ENCODE measurements at places on chromosomes 1 and 21. TPM values are rescaled to one million over a fixed set of nuclear protein-coding genes. Genes with fewer than 3 reads are reported as not detected.
A peak's percentile ranks its signal among the peaks of the same experiment; 100 is the strongest.

- DNase-seq: no peak
Observed at GRCh38 chr21:38864964-38865363, 59.2 kb downstream of the ETS2 start.

DNA sequence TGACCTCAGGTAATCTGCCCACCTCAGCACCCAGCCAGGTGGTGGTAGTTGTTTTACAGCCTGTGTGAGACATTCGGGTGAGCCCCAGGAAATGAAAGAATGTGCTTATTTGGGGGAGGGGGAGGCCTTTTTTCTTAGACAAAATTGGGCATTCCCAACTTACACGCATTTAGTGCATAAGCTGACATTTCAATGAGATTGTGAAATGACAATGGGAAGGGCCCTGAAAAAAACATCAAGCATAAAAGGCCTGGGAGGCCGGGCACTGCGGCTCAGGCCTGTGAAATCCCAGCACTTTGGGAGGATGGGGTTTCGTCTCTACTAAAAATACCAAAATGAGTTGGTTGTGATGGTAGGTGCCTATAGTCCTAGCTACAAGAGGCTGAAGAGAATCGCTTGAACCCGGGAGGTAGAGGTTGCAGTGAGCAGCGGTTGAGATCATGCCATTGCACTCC is 5.0 kb downstream of the GAS5 start:
- no peak for DNase-seq

DNA sequence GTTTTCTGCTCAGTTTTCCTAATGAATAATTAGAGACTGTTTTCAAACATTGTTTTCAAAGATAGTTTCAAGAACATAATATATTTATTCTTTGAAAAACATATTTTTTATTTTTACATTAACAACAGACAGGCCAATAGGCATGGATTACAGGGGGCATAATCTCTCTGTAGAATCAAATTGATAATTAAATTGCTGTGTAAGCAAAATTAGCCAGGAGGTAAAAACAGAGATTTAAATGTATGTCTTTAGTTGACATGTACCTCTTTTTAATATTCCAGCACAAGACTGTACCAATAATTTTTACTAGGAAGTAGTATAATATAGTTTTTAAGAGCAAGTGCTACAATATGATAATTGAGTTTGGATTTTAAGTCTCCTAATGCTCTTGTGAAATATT is 1444.5 kb downstream of the BRINP3 start:
- no peak for DNase-seq

DNA sequence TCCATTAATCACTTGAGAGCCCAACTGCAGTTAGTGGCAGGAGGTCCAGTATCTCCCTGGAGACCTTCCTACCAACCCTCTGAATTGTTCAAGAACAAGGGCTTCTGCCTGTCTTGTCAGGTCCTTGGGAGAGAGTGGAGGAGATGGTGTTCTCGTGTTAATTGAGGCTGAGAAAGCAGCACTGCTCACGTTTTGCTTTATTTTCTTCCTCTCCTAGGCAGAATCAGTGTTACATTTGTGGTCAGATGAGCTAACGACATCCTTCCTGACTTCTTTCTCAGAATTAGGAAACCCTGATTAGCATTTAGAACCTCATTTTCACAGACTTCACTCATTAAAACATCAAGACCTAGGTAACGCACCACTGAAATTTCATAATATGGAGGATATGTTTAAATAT is 26.4 kb upstream of the LRIG2 start:
- DNase-seq: no peak

DNA sequence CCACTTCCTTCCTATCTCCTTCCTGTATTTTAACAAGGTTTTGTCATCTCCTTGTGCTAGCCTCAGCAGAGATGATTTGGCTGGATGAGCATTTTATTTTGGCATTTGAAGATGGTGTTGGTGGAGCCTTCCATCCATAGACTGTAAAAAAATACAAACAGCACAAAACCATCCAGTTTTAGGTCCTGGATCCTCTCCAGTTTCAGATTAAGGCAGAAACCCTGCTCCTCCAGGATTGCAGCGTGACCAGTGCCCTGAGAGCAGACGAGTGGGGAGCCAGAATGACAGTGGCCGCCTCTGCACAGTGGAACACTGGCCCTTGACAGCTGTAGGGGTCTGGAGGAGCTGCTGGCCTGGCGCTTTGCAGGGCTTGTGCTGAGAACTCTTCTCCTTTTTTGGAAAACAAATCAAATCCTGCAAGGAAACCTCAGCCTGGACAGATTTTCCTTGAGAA is 72.2 kb upstream of the GADD45A start:
- no peak for DNase-seq

- no peak for DNase-seq
Observed at GRCh38 chr1:10737651-10738050, 58.8 kb downstream of the CASZ1 start.

GRCh38 chr1:232367293-232367692 is 262.6 kb downstream of the SIPA1L2 start:
- DNase-seq: no peak

DNA sequence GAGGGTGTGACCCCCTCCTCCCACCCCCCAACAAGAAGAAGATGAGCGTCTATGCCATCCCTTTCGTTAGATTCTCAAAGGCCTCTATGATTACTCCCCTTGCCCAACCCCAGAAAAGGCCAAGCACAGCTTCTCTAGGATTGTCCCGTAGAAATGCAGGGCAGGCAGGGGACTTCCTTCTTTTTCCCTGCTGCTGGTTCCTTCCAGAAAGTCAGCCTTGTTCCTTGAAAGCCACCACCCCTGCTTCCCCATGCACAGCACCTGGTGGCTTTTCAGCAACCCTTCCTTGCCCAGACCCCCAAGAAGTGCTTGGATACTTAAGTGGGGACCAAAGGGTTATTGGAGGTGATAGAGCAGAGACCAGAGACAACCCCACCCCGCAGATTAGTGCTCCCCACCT is 75.1 kb downstream of the ARHGEF10L start:
- DNase-seq: no peak

GRCh38 chr1:16180291-16180824 is 24.5 kb upstream of the EPHA2 start:
- no peak for DNase-seq

DNA sequence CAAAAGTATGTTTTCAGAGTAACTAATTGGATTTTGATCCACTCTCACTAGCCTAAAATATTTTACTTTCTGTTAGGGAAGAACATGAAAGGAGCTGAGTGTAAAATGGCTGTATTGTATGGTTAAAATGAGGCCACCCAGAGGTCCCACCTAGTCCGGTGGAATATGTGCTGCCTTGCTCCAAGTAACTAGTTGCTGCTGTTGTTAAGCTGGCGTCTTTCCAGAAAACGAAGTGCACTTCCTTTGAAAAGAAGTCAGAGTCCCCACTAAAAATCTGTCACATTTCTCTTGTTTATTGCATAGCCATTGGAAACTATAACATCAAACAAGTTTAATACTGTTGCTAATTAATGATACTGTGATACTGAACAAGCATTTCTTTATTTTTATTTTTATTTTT is 3.2 kb downstream of the SLC25A33 start:
- no peak for DNase-seq

DNA sequence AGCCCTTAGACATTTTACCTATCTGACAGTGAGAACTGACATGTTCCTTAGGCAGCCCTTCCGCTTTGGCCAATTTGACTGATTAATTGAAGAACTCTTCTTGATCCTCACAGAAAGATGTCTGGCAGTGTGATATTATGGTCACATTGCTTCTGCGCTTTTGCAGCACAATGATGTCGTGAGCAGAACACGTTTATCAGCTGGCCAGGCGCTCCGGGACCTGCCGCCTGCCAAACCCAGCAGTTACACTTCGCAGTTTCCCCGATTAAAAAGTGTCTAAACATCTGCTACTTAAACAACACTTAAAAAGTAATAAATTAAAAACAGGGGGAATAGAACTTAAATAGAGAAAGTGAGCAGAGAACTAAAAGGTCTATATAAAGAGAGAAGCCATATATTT is 103.5 kb upstream of the ETS2 start:
- peak; percentile 34 for DNase-seq

- peak; percentile 33 for DNase-seq
Observed at GRCh38 chr1:229863651-229864545, 203.1 kb upstream of the GALNT2 start.

- DNase-seq: no peak
Observed at GRCh38 chr1:222096883-222097282, 355.0 kb upstream of the DUSP10 start.

DNA sequence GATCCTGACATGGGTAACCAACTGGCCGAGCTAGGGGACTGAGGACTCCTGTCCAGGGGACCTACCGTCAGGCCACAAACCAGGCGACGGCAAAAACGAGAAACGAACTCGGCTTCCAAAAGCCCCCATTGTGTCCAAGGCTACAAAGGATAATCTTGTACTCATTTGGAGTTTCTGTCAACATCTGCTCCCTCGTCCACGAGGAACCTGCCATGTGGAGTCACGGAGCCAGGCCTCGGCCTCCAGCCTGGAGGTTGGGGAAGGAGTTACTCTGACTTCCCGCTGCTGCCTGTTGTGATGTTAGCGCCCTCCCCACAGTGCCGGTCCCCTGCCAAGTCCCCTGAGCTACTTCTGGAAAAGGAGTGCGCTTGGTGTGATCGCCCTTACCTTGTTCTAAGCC is 7.3 kb downstream of the KRTAP10-1 start:
- no peak for DNase-seq

- DNase-seq: no peak
Observed at GRCh38 chr1:112363636-112364035, 32.4 kb upstream of the CTTNBP2NL start.

DNA sequence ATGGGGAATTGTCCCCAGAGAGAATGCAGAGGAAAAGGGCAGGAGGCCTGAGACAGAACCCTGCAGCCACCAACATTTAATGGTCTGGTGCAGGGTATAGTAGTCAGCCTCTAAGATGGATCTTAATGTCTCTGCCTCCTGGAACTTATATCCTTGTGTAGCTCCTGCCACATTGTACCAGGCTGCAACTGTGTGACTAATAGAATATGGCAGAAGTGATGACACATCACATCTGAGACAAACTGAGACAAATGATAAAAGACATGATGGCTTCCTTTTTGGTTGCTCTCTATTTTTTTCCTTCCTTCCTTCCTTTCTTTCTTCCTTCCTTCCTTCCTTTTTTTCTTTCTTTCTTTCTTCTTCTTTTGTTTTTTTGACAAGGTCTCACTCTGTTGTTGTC is 37.1 kb upstream of the CYP4B1 start:
- no peak for DNase-seq

DNA sequence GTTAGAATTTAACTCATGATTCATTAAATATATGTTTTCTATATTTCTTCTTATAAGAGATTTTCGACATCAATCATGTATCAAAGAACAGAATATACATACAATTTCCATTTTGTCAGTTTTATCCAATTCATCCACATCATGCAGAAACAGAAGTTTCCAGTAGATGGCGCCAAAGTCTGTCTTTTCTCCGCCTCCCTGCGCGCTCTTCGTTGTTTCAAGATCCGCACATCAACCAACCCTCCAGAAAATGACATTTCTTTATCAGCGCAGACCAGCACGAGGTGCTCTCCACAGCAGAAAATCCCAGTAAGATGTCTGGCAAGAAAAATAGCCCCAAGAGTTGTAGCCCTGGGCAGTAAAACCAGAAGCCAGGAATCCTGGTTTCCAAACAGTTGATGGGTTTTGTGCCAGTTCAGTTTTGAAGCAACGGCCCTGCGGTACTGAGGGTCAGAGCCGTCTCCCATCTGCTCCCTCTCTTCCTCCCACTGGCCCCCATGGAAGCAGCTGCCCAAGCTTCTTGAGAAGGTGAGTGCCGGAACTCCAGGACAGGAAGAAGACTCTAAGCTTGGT is 38.6 kb upstream of the GPR137B start:
- DNase-seq: peak; percentile 41

DNA sequence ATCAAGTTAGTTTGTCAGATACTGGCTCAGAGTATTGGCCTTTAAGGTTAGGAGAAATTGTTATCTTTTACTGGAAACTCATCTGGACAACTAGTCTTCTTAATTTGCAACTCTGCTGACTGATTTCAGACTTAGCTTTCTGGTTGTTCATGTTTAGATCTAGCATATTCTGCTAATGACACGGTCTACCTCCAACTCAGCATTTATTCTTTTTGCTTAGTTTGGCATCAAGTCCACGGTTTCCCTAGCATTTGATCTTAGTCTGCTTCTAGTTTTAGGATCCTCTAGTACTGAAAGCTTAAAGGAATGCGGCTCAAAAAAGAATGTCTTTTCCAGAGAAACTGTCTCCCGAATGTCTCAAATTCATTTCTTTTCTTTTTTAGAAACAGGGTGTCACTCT is 75.6 kb upstream of the SLFNL1 start:
- no peak for DNase-seq

- no peak for DNase-seq
Observed at GRCh38 chr1:70005386-70006034, 199.9 kb downstream of the LRRC40 start.

DNA sequence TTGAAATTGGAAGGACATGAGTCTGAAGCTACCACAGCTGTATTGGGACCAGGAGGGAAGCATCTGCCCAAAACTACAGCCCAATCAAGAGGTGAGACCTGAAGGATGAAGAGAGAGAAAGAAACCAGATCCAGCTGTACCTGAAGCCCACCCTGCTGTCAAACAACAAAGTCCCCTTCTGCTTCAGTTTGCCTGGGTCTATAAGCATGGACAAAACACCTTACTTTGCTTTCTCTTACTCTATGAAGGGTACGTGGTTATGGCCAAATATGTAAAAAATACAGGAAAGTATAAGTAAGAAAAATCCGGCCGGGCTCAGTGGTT is 26.4 kb downstream of the TOMM20 start:
- no peak for DNase-seq

DNA sequence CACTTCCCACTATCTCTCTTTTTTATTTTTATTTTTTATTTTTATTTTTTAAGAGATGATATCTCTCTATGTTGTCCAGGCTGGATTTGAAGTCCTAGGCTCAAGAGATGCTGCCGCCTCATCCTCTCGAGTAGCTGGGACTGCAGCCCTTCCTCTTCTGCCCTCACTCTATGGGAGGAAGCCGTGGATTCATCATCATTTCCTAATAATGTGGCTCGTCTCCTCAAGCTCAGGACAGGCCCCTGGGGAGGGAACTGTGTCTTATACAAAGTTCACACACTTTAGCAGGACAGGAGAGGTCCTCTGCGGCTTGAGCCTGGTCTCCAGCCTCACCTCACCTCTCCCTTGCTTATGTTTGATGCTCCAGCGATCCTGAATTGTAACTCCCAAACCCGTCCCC is 16.5 kb upstream of the IFFO2 start:
- no peak for DNase-seq

GRCh38 chr1:210364479-210364878 is 35.8 kb downstream of the HHAT start:
- peak; percentile 46 for DNase-seq

Gene PLCH2
- total RNA-seq: 0.74 TPM

Gene TTC24
- not detected for total RNA-seq

Gene CDK18
- 102 TPM for total RNA-seq

Gene PTTG1IP
- total RNA-seq: 195 TPM

Gene MRPL55
- total RNA-seq: 48.9 TPM

Gene GCSAML
- 0.59 TPM for total RNA-seq

Gene PRKCZ
- 20.7 TPM for total RNA-seq

Gene DUSP10
- 6.5 TPM for total RNA-seq

Gene FOXO6
- 1.8 TPM for total RNA-seq

Gene TCHHL1
- not detected for total RNA-seq

Gene SYTL1
- 2.4 TPM for total RNA-seq

Gene LCE1B
- total RNA-seq: not detected

Gene MR1
- 12.0 TPM for total RNA-seq

All from left cardiac atrium (tissue), 4 donors.